K562 (cell line): ENCODE measurements at places on chromosomes 5 and 9.
A peak's percentile ranks its signal among the peaks of the same experiment; 100 is the strongest.

- DNase-seq = no peak
- H3K36me3 ChIP-seq = no peaks in the 10 kb centered on the region
- H3K4me3 ChIP-seq = no peak overlapping the region
- no peaks in the 10 kb centered on the region for H3K4me1 ChIP-seq
- no peaks in the 10 kb centered on the region for H3K27me3 ChIP-seq
Measured at GRCh38 chr5:43859309-43859708, 256.3 kb downstream of the NNT start.

DNA sequence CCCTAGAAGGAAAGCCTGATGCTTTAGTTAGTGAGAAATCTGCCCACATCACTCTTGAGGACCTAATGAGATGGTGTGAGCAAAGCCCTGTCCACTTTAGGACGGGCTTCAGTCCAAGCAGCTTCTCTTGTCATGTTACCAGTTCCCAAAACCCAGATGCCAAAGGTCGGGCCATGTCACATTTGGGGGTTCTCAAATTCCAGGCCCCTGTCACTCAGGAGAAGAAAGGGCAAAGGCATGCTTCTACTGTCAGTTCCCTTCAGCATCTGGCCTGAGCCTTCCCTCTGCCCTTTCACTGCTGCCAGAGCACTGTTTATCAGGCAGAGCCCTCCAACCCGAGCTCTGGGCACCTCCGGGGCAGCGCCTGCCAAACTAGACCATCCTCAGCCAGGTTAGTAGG, 556.0 kb downstream of the BNC2 start:
- H3K4me3 ChIP-seq = no peak overlapping the region
- no peaks in the 10 kb centered on the region for H3K27me3 ChIP-seq
- no peak overlapping the region for H3K27ac ChIP-seq
- no peaks in the 10 kb centered on the region for H3K36me3 ChIP-seq
- no peaks in the 10 kb centered on the region for H3K4me1 ChIP-seq
- DNase-seq = no peak

GRCh38 chr9:97529363-97530076, 28.1 kb downstream of the TMOD1 start:
- H3K36me3 ChIP-seq = peaks cover 83% of the 10 kb centered on the region
- 0 out of 3 replicates have a peak overlapping the region, but pooled peaks have one; percentile 29 for H3K27ac ChIP-seq
- H3K27me3 ChIP-seq = no peaks in the 10 kb centered on the region
- H3K4me3 ChIP-seq = no peak overlapping the region

DNA sequence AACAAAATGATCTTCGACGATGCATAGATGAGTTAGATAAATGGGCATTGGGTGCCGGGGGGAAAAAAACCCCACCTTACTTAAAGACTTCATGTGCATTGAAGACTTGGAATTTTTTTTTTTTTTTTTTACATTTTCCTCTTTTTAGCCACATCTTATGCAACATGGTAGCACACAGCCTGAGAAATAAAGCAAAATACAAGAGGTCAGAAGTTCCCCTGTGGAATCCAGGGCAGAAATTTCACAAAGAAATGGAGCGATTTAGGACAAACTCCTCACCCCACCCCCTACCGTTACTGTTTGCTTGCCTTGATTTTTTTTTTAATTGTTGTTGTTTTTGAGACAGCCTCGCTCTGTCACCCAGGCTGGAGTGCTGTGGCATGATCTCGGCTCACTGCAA, 153.2 kb downstream of the GOLPH3 start:
- H3K27me3 ChIP-seq = peaks cover 43% of the 10 kb centered on the region
- no peaks in the 10 kb centered on the region for H3K4me1 ChIP-seq

DNA sequence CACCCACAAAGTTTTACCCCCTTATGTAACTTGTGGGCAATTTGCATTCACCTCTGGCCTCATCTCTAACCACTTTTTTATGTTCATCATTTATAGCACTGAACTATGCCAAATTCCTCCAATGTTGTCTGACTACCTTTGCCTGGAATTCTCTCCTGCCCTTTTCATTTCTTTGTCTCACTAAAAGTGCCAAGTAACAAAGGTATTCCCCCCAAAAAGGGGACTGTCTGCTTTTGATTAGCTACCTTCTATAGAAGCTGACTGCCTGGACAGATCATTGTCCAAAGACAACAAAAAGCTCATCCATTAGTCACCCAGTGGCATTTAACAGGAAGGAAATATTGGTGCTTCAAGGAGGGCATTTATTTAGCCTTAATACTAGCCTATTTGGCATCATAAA, 189.9 kb upstream of the VCAN start:
- no peak overlapping the region for H3K4me3 ChIP-seq
- H3K36me3 ChIP-seq = no peaks in the 10 kb centered on the region
- no peaks in the 10 kb centered on the region for H3K4me1 ChIP-seq
- H3K27me3 ChIP-seq = no peaks in the 10 kb centered on the region

GRCh38 chr5:10602031-10602806, 38.3 kb downstream of the ANKRD33B start:
- H3K27ac ChIP-seq = peak overlapping the region; percentile 51
- peak; percentile 97 for DNase-seq
- no peak overlapping the region for H3K4me3 ChIP-seq
- no peaks in the 10 kb centered on the region for H3K27me3 ChIP-seq
- H3K36me3 ChIP-seq = no peaks in the 10 kb centered on the region

- no peak overlapping the region for H3K4me3 ChIP-seq
- H3K36me3 ChIP-seq = no peaks in the 10 kb centered on the region
- no peak overlapping the region for H3K27ac ChIP-seq
Measured at GRCh38 chr9:129377181-129377580, 199.1 kb upstream of the IER5L start.

DNA sequence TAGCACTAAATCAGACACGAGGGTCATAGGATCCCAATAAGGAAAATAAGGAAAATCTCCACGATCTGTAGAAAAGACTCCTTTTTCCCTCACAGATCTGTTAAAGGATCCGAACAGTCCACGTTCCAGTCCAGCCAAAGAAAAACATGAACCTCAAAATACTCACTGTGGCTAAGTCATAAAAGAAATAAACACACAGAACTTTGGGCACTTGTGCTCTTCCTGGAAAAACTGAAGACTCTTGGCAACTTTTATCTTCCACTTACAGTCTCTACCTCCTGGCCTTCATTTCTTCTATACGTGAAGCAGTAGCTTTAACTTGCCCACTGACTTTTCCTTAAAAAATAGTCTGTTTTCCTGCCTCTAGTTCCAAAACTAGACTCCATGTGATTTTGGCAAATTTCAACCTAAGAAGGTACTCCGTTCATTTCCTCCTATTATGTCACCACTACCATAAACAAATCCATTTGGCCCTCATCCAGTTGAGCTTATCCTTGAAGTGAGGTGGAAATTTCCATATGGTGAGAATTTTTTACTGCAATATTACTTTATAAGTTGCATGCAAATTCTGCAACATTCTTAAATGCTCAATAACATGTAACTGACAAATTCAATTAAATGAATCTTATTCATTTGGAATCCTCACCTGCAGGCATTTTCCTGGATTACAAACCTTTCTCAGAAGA, 5.3 kb upstream of the LHFPL2 start:
- no peaks in the 10 kb centered on the region for H3K27me3 ChIP-seq
- no peaks in the 10 kb centered on the region for H3K36me3 ChIP-seq
- H3K4me1 ChIP-seq = peaks cover 19% of the 10 kb centered on the region; the same call in 2 of the 3 replicates
- H3K4me3 ChIP-seq = no peak overlapping the region
- no peak for DNase-seq

GRCh38 chr5:98938464-98938863, 9.7 kb upstream of the CHD1 start:
- no peak overlapping the region for H3K4me3 ChIP-seq
- no peak overlapping the region for H3K27ac ChIP-seq
- H3K36me3 ChIP-seq = no peaks in the 10 kb centered on the region
- no peaks in the 10 kb centered on the region for H3K27me3 ChIP-seq
- no peaks in the 10 kb centered on the region; the same call in 1 of the 2 replicates for H3K4me1 ChIP-seq

GRCh38 chr5:18461766-18462165, 827.5 kb downstream of the TAF11L14 start:
- no peaks in the 10 kb centered on the region for H3K4me1 ChIP-seq
- no peak for DNase-seq
- H3K36me3 ChIP-seq = no peaks in the 10 kb centered on the region
- no peaks in the 10 kb centered on the region for H3K27me3 ChIP-seq

DNA sequence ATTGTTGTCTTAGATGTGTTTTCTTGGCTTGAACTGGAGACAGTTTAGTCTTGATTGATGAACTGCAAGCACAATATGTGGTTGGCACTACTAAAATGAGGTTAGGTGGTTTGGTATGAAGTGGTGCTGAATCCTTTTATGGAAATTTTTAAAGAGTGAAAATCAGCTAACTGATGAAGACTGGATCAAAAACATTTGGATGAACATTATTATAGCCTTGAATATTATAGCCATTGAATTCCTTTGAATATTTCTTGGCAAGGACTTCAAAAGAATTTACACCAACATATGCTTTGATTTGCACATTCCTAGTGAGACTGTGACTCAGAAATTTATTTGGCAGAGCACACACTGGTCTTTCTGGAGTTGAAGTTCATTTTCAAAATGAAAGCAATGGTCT, 318.3 kb downstream of the CHSY3 start:
- DNase-seq = no peak
- no peaks in the 10 kb centered on the region for H3K27me3 ChIP-seq
- no peak overlapping the region for H3K4me3 ChIP-seq
- H3K36me3 ChIP-seq = no peaks in the 10 kb centered on the region
- no peaks in the 10 kb centered on the region for H3K4me1 ChIP-seq

GRCh38 chr9:28774433-28775235, 1201.4 kb upstream of the C9orf72 start:
- DNase-seq = no peak
- H3K4me1 ChIP-seq = no peaks in the 10 kb centered on the region
- H3K36me3 ChIP-seq = no peaks in the 10 kb centered on the region

DNA sequence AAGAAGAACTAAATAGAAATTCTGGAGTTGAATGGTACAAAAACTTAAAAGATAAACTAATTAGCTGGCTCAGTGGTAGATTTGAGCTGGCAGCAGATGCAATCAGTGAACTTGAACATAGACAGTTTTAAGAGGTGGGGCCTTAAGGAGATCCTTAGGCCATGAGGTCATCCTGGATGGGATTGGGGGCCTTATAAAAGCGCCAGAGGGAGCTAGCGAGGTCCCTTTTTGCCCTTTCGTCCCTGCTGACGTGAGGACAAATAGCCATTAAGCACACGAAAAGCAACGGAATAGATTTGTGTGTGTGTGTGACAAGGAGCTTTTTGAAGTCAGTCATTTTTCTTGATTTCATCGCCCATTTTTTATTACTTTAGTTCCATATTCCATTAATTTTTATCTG, 83.3 kb downstream of the ZNF354C start:
- no peak overlapping the region for H3K27ac ChIP-seq
- no peak overlapping the region for H3K4me3 ChIP-seq
- H3K4me1 ChIP-seq = no peaks in the 10 kb centered on the region
- H3K36me3 ChIP-seq = no peaks in the 10 kb centered on the region

GRCh38 chr9:83458530-83458929, 79.7 kb downstream of the FRMD3 start:
- no peaks in the 10 kb centered on the region for H3K27me3 ChIP-seq
- no peak for DNase-seq
- no peaks in the 10 kb centered on the region for H3K4me1 ChIP-seq
- H3K27ac ChIP-seq = no peak overlapping the region

DNA sequence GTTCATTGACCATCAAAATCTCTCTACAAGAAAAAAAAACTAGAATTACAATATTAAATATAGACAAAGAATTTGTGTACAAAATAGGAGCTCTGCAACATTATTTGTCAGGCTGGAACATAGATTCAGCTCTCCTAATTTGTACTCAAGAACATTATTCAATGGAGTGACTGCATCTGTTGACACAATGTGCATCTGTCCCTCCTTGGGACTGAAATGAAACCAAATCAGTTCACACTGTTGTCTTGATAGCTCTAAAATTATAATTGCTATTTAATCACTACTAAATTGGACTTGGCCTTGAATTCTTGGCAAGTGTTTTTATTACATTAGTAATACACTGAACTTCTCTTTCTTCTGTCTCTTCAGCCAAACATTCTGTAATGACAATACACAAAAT, 47.7 kb downstream of the FTMT start:
- H3K4me3 ChIP-seq = no peak overlapping the region
- no peaks in the 10 kb centered on the region for H3K27me3 ChIP-seq
- H3K27ac ChIP-seq = no peak overlapping the region
- H3K36me3 ChIP-seq = no peaks in the 10 kb centered on the region

- no peak overlapping the region for H3K27ac ChIP-seq
- peaks cover 18% of the 10 kb centered on the region for H3K4me1 ChIP-seq
- H3K4me3 ChIP-seq = no peak overlapping the region
Measured at GRCh38 chr9:93815135-93815534, 140.0 kb downstream of the BARX1 start.

- H3K36me3 ChIP-seq = peaks cover 68% of the 10 kb centered on the region; the same call in 2 of the 3 replicates
- H3K27ac ChIP-seq = peak overlapping the region; percentile 76; the same call in 2 of the 3 replicates
- H3K4me1 ChIP-seq = peaks cover 18% of the 10 kb centered on the region
- H3K4me3 ChIP-seq = peak overlapping the region; percentile 81
- H3K27me3 ChIP-seq = no peaks in the 10 kb centered on the region
Measured at GRCh38 chr9:136665704-136666371, 3.1 kb downstream of the EGFL7 start.

GRCh38 chr5:143219696-143220095, 183.8 kb downstream of the NR3C1 start:
- H3K27me3 ChIP-seq = no peaks in the 10 kb centered on the region
- DNase-seq = no peak
- H3K4me1 ChIP-seq = peaks cover 70% of the 10 kb centered on the region
- H3K4me3 ChIP-seq = no peak overlapping the region

- peak overlapping the region; percentile 50; the same call in 2 of the 3 replicates for H3K27ac ChIP-seq
- H3K4me3 ChIP-seq = no peak overlapping the region
- no peaks in the 10 kb centered on the region for H3K36me3 ChIP-seq
- H3K27me3 ChIP-seq = no peaks in the 10 kb centered on the region
- no peaks in the 10 kb centered on the region; the same call in 1 of the 2 replicates for H3K4me1 ChIP-seq
- DNase-seq = peak; percentile 61
Measured at GRCh38 chr5:57692582-57693487, 210.2 kb upstream of the ACTBL2 start.

DNA sequence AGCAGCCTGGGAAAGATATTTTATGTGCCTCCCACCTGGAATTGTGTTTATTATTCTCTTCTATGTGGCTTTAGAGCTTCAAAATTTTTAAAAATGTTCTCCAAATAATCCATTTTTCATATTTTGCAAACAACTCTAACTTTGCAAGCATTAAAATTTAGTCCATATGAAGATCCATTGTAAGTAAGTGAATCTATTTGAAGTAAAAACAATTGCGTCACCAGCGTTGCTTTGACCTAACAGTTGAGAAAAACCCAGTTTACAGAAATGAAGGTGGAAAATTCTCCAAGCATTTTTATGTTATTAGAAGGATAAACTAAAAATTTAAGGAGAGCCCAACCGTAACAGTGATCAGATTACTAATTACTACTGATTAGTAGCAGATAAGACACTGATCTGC, 38.9 kb upstream of the TLX3 start:
- H3K4me1 ChIP-seq = no peaks in the 10 kb centered on the region
- H3K27ac ChIP-seq = no peak overlapping the region
- DNase-seq = no peak
- H3K27me3 ChIP-seq = no peaks in the 10 kb centered on the region

- H3K27ac ChIP-seq = no peak overlapping the region
- H3K4me1 ChIP-seq = peaks cover 6% of the 10 kb centered on the region; the same call in 1 of the 2 replicates
- H3K27me3 ChIP-seq = peaks cover 6% of the 10 kb centered on the region; the same call in 2 of the 3 replicates
- no peak for DNase-seq
Measured at GRCh38 chr5:135236228-135236907, 162.7 kb downstream of the MACROH2A1 start.

- H3K4me3 ChIP-seq = no peak overlapping the region
- DNase-seq = no peak
- no peaks in the 10 kb centered on the region for H3K4me1 ChIP-seq
- peaks cover 4% of the 10 kb centered on the region; the same call in 2 of the 3 replicates for H3K27me3 ChIP-seq
- no peaks in the 10 kb centered on the region for H3K36me3 ChIP-seq
- no peak overlapping the region for H3K27ac ChIP-seq
Measured at GRCh38 chr9:111825468-111826145, 30.9 kb upstream of the SHOC1 start.

GRCh38 chr9:6538666-6539071, 106.9 kb downstream of the GLDC start:
- no peaks in the 10 kb centered on the region for H3K4me1 ChIP-seq
- H3K27me3 ChIP-seq = peaks cover 13% of the 10 kb centered on the region
- H3K27ac ChIP-seq = no peak overlapping the region
- H3K36me3 ChIP-seq = no peaks in the 10 kb centered on the region
- no peak for DNase-seq
